Stimulated activated CD4-positive, alpha-beta T cell treated with anti-CD3 and anti-CD28 coated beads, Interleukin-15, amount 100 ng/mL, for 48 hours (primary cell): ENCODE measurements at places on chromosomes 5 and 9.

DNA sequence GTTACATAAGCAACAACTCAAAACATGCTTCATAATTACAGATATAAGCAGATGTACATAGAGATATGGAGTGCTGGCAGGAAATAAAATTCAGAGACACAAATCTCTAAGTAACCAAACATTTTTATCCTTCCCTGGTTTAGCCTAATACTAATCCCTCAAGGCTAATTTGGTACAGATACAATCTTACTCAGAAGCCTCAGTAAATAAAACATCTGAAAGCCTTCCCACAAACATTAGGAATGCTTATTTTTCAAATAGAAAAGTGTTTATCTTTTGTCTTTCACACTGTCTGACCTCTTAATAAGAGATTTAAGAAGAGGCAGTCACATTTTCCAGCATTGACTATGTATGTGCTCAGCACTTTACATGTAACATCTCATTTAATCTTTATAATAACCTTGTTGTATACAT, 399.4 kb downstream of the ARRDC3 start:
- DNase-seq = no peak

GRCh38 chr5:2534251-2534650, 217.2 kb downstream of the IRX2 start:
- DNase-seq = no peak

GRCh38 chr5:89417990-89418389, 535.0 kb upstream of the MEF2C start:
- no peak for DNase-seq

GRCh38 chr9:134774410-134774809, 106.2 kb upstream of the FCN2 start:
- no peak for DNase-seq

- DNase-seq = no peak
Measured at GRCh38 chr5:60806591-60807243, 37.4 kb downstream of the ELOVL7 start.

DNA sequence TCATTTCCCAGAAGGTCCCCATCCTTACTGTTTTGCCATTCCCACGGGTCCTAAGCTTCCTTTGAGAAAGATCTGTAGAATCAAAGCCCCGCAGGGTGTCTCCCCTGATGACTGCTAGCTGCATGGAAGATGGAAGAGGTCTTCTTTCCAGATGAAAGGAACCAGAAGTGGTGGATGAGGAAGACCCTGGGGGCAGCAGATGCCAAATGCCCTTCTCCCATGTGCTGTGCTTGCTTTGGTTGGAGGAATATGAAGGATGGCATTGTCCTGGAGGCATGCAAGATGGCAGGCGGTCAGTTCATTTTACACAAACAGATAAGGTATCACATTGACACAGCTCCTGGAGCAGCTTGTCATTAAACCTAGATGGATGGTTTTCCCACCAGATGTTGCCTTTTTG, 25.8 kb upstream of the CER1 start:
- DNase-seq = no peak

GRCh38 chr9:131411719-131412681, 18.1 kb downstream of the PRRC2B start:
- no peak for DNase-seq

DNA sequence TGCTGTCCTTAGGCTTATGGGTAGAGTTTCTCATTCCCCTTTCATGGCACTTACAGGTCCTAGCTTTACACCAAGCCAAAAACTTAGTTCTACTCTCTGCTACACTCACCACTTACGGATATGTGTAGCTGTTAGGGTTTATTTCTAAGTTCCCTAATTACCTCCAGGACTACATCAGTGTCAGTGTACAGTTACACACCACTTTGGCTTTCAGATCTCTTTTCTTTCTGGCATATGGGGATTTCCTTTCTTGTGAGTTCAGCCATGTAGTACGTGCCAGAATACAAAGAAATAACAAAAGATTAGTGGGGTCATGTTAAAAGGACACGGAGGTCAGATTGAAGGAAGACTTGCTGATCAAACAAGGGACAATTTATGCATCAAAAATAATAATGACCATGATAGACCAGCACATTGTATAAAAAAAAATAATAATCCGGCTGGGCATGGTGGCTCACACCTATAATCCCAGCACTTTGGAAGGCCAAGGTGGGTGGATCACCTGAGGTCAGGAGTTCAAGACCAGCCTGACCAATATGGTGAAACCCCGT, 41.8 kb downstream of the LYRM7 start:
- DNase-seq = no peak

DNA sequence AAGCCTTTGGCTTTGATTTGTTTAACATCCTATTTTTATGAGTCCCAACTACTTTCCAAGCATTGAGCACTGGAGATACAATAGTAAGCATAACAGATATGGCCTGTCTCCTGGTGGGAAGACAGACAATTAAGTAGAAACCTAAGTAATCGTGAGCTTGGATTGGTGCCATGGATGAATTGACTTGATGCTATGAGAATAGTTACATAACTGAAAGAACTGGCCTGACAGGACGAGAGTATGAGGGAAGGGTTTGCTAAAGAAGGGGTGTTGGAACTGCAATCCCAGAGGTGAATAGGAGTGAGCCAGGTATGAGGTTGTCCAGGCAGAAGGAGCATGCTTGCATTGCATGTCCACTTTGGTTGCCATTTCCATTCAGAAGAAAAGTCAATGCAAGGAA, 52.4 kb downstream of the GPR21 start:
- no peak for DNase-seq

GRCh38 chr9:36923025-36923625, 110.9 kb downstream of the PAX5 start:
- no peak for DNase-seq

DNA sequence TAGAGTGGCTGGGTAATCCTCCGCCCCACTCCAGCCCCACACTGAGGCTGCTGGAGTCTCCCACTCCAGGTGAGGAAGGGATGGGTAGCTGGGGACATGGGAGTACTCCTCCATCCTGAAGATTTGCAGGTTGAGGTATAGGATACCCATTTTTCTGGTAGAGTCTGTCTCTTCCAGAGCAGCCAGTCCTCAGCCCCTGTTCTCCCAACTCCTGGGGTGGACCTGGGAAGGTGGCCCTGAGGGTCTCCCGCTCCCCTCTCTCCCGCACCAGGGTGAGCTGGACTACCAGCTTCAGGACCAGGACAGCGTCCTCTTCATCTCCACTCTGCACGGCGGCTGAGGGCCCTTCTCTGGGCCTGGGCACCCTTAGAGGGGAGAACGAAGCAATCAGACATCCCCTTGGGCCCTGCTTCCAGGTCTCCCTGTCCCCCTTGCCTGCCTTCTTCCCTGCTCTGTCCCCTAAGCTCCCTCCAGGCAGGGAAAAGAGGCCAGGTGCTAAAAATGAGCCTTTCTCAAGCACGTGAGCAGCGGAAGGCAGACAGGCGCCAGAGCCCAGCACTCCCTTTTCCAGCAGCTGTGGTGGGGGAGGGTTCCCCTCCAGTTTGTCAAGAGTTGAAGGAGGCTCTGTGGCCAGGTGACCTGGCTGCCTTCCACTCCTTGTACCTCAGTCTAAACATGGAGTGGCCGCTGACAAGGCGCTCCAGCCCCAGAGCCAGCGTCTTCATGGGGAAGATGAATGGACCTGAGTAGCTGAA, 18.4 kb downstream of the URM1 start:
- DNase-seq = no peak

DNA sequence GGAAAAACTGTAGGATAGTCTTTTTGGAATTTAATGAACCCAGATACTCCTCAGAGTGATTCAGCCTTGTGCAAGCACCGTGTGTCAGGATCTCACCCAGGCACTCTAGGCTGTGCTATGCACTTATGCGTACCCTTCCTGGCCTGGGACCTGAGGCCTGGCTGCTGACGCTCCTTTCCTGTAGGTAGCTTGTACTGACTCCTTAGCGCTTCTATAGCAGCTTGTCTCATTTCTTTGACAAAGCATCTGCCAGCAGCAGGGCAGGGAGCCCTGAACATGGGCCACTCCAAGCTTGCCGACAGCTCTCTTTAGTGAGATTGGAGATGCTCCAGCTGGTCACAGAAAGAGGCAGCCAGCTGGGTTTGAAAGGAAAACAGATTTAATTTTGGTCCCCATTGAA, 147.3 kb downstream of the SGCD start:
- no peak for DNase-seq

DNA sequence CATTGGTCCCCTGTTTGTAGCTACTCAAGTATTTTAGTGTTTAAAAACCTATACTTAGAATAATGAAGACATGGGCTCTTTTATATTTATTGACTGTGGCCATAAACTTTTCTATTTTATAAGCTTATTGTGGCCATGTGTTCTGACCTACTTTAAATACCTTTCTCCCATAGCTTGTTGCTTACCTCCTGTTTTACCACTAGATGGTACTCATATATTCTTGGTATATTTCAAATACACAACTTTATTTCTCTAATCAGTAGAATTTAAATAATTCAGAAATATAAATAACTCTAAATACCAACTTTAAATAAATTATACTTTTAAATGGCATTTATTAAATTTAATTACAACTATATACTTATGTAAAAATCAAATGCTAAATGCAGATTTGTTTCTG, 498.0 kb downstream of the PRDM9 start:
- DNase-seq = no peak

DNA sequence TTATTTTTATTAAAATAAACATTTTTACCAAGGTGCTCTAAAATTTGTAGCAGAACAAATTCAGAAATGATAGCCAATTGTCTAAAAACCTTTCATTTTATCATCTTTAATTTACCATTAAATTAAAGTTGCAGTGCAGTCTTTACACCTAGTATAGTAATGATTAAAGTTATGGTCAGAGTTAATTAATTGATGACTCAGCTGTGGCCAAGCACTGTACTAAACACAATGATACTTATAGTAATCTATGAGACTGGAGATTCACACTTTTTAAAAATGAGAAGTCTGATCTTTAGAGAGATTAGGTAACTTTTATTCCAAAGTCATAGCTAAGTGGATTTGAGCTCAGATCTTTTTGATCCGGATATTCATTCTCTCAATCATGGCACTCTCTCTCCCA, 621.1 kb upstream of the MEF2C start:
- no peak for DNase-seq

GRCh38 chr5:134634227-134634626, 1.6 kb upstream of the SAR1B start:
- DNase-seq = no peak

GRCh38 chr5:168089201-168089887, 202.1 kb upstream of the WWC1 start:
- DNase-seq = no peak

DNA sequence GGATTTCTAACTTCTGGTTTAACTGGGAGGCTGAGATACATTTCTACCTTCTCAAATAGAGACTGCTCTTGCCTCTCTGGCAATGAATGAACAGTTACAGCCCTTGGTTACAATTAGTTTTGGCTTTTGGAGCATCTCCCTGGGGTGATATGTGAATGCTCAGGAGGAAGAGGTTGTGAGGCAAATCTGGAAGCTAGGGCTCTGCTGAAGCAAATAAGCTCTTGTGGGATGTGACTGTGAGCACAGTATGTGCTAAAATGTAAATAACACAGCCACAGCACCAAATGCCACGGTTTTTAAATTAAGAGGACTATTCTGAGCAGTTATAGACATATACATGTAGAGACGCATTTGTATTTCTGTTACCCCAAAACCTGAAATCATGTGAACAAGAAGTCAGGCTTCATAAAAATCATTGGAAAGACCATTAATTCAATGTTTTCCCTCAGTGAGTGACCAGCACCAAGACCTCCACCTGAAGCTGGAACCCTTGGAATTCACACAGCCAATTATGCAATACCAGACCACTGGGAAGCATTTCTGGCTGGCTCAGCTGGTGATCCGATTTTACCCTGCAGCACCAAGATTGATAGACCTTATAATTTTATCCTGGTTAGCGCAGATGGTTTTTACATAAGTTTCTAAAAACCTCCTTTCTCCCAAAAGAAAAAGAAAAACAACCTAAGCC, 3.0 kb upstream of the SLC44A1 start:
- no peak for DNase-seq

GRCh38 chr9:115002371-115003120, 72.2 kb upstream of the TNFSF8 start:
- DNase-seq = no peak

- no peak for DNase-seq
Measured at GRCh38 chr9:137268538-137269201, 8.9 kb upstream of the TOR4A start.
